Hindlimb muscle (tissue), 1 donor: ENCODE measurements at places on chromosomes 2 and 18. TPM values are rescaled to one million over a fixed set of nuclear protein-coding genes. Genes with fewer than 3 reads are reported as not detected.

GRCh38 chr18:49174478-49174877 lies 223.7 kb upstream of the SMAD7 start:
- DNase-seq: no peak

DNA sequence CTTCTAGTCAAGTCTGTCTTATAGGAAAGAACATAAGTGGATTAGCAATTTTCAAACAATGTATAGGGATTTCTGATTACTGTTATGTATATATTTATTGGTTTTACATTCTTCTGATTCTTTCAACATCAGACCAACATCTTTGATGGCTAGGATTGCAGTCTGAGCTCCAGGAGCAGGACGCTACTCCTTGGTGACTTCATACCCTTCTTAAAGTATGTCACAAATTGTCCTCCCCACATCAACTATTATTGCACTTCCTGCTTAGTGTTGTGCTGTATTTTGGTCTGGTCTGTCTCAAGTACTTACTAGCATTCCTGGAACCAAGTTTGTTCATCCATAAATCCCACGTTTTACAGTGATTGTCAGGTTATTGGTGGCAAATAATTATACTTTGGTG lies 49.0 kb downstream of the MAP2 start:
- DNase-seq: no peak

GRCh38 chr2:241770185-241770935 lies 6.3 kb upstream of the GAL3ST2 start:
- DNase-seq: no peak

DNA sequence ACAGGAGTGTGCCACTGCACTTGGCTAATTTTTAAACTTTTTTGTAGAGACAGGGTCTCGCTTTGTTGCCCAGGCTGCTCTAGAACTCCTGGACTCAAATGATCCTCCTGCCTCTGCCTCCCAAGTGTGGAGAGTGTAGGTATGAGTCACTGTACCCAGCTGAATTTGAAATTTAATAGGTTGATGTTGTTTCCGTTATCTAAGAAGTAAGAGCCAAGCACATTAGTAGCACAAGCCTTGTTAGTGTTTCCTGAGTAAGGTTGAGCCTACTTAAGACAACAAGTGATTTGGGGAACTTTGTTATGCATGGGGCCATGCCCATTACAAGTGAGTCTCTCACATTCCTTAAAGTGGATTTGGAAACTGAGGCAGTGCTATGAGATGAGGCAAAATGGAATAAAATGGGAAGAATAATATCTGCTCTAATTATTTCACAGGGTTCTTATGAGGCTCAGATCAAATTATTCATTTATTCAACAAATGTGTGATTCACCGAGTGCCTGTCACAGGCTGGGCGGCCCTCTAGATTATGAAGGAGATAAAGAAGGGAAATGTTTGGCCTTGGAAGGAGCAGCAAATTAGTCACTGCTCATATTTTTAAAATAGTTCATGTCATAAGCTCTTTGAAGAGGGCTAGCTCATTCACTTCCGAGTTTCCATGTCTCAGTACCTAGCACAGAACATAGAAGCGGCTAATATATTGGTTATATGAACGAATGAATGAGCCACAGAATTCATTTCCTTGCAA lies 217.2 kb downstream of the LDLRAD4 start:
- no peak for DNase-seq

DNA sequence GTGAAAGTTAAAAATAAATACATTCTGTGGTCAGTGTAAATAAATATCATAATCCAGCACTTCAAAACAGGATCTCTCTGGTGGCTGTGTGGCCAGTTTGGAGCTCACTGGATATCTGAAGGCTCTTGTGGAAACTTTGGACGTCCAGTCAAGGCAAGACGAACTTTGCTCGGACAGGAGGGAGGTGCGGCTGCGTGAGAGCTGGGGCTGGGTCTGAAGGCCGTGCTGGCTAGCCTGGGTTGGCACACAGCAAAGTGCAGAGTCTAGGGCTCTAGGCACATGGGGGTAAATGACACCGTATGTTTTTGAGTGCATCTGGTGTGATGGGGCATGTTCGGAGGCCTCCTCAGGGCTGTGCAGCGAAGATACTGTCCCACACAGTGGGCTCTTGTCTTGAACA lies 78.9 kb upstream of the TXNDC2 start:
- DNase-seq: no peak

DNA sequence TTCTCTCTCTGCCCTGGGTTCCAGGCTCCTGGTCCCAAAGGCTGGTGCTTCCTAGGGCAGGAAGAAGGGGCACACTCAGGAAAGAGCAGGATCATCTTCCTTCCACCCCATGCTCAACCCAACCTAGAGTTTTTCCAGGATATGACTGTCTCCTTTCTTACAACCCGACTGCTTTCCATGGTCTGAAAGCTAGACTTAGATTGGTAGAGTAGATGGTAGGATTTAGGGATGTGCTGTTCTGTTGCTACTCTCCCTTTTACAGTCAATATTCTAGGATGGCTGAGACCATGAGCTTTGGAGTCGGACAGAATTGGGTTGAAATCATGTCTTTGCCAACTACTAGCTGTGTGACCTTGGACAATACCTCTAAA lies 45.9 kb upstream of the IGFBP5 start:
- DNase-seq: no peak

GRCh38 chr2:12970861-12971260 lies 254.1 kb downstream of the TRIB2 start:
- no peak for DNase-seq

GRCh38 chr2:69436596-69436937 lies 668 bp downstream of the NFU1 start:
- peak; percentile 8 for DNase-seq

GRCh38 chr2:218875692-218876246 lies 4.9 kb upstream of the WNT10A start:
- no peak for DNase-seq

GRCh38 chr2:223947711-223948205 lies 2.6 kb upstream of the WDFY1 start:
- no peak for DNase-seq

DNA sequence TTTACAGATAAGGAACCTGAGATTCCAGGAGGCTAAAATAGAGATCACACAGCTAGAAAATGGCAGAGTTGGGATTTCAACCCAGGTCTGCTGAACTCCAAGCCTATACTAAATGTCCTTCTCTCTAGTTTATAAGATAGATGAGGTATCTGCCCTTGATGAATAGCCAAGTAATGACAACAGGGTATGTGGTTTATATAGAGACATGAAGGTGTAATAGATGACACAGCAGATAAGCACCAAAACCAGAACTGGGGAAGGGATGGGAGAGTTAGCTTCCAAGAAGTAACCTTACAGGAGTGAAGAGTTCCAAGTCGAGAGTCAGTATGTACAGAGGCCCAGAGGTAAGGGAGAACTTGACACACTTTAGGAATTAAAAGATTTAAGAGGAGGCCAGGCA lies 104.7 kb upstream of the UBXN4 start:
- no peak for DNase-seq

- no peak for DNase-seq
These were observed 97.4 kb upstream of the GALNT5 start for GRCh38 chr2:157160111-157160510.

- no peak for DNase-seq
These were observed 46.8 kb downstream of the SEMA4F start for GRCh38 chr2:74700643-74701372.

DNA sequence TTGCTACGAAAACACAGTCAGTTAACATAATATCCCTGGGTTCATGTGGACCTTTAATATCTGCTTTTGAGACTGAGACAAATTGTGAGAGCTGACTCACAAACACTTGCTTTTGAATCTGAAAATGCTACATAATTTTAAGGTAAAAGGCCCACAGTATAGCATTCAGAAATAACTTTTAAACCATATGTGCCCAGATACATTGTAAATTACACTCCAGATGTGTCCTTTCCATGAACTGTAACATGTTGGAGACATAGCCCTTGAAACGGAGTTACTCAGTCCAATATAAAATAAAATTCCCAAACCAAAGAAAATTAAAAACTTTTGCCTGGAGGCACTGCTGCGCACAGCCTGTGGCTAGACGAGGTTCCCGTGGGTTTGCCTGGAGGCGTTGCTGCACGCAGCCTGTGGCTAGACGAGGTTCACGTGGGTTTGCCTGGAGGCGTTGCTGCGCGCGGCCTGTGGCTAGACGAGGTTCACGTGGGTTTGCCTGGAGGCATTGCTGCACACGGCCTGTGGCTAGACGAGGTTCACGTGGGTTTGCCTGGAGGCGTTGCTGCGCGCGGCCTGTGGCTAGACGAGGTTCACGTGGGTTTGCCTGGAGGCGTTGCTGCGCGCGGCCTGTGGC lies 131.9 kb upstream of the ALKAL2 start:
- DNase-seq: peak; percentile 16

GRCh38 chr2:37282746-37283145 lies 41.9 kb downstream of the PRKD3 start:
- no peak for DNase-seq

DNA sequence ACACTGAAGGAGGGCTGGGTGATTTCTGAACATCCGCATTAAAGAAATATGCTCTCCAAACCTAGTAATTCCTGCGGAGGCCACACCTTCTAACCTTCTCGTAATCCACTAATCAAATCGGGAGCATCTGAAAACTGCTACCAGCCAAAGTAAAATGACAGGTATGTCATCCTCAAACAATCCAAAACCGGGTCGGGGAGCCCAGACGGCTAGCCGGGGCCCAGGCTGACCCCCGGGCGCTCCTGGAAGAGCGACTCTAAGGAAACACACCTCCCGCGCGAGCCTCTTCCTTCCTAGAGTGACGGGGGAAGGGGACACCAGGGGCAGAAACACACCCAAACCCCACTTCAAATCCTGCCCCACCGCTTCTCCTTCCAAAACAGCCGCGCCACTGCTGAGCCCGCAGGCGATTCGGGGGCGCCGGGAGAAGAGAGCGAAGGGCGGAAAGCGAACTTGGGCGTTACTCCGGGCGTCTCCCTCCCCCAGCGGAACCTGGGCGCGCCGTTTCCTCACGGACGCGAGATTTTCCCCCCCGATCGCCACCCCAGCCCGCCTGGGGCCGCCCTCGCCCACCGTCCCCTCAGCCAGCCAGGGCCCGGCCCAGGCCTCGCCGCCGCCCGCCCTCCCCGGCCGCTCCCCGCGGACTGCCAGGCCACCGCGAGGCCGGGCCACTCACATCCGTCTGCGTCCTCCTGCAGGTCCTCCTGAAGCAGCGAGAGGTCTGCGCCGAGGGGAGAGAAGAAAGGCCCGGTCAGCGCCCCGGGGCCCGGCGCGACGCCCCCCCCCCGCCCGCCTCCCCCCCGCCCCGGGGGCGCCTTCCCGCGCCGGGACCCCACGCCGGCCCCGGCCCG lies 584 bp downstream of the PPP4R1 start:
- peak; percentile 74 for DNase-seq

- DNase-seq: no peak
These were observed 56.2 kb upstream of the LRRTM4 start for GRCh38 chr2:77578354-77578753.

GRCh38 chr18:78878335-78878734 lies 101.3 kb upstream of the SALL3 start:
- no peak for DNase-seq

GRCh38 chr2:11798701-11799435 lies 52.4 kb downstream of the LPIN1 start:
- no peak for DNase-seq

- DNase-seq: no peak
These were observed 785.0 kb downstream of the SUCLG1 start for GRCh38 chr2:83674050-83674449.

GRCh38 chr2:102130647-102130991 lies 11.9 kb upstream of the IL1R1 start:
- no peak for DNase-seq

Gene PARD3B
- 10.3 TPM for polyA plus RNA-seq

Gene SERPINB5
- 0.56 TPM for polyA plus RNA-seq

Gene GPR17
- polyA plus RNA-seq: 2.9 TPM

Gene SMCHD1
- polyA plus RNA-seq: 33.0 TPM

Gene CRYGD
- polyA plus RNA-seq: not detected

Gene SP140
- polyA plus RNA-seq: 0.85 TPM

Gene NTSR2
- not detected for polyA plus RNA-seq

Gene SLC35F6
- 9.0 TPM for polyA plus RNA-seq

Gene HOXD11
- polyA plus RNA-seq: not detected

Gene KATNAL2
- 12.8 TPM for polyA plus RNA-seq

Gene AFG3L2
- polyA plus RNA-seq: 43.1 TPM

Gene GALNT3
- polyA plus RNA-seq: 1.3 TPM

Gene PIK3C3
- 30.9 TPM for polyA plus RNA-seq

Gene ALKAL2
- 0.49 TPM for polyA plus RNA-seq

Gene SLC9A4
- polyA plus RNA-seq: not detected

Gene MALT1
- 13.5 TPM for polyA plus RNA-seq

Gene TANC1
- polyA plus RNA-seq: 29.3 TPM

Gene DYNAP
- polyA plus RNA-seq: not detected
